DMS53 (cell line): ENCODE measurements at places on chromosomes 3 and 15.

DNA sequence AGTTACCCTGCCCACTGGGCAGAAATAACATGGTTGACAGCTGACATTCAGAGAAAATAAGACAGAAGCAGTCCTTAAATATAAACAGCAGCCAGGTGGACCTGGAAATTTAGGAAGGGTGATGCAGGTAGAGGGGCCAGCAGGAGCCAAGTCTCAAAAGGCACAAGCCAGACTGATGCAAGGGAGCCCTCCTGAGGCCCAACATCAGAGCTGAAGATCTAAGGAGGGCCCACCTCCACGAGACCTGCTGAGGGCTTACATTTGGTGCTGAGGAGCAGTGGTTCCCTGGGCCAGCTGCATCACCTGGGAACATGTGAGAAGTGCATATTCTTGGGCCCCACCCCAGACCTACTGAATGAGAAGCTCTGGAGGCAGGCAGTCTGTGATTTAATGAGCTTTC, 105.5 kb upstream of the TRIM42 start:
- DNase-seq = no peak

DNA sequence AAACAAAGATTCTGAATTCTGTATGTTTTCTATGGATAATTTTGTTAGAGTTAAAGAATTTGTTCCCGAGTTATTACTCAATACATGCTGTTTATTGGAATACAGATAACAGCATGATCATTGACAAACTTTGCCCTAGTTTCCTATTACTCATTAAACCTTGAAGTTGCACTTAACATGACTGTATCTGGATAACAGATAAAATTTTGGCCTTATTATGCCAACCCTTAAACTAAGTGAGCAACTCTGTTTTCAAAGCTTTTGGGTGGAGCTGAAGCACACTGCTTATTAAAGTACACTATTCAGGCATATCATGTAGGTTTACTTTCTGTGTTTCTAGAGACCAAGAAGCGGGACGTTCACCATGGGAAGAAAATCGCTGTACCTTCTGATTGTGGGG, at the start of gene AADAC:
AADAC (plus strand) TSS at position 318 of the 400 bp plus-strand sequence; CDS start at position 365, 47 bp downstream.
- no peak for DNase-seq

- no peak for DNase-seq
These were observed 69.3 kb downstream of the LRIG1 start for GRCh38 chr3:66431494-66431893.

DNA sequence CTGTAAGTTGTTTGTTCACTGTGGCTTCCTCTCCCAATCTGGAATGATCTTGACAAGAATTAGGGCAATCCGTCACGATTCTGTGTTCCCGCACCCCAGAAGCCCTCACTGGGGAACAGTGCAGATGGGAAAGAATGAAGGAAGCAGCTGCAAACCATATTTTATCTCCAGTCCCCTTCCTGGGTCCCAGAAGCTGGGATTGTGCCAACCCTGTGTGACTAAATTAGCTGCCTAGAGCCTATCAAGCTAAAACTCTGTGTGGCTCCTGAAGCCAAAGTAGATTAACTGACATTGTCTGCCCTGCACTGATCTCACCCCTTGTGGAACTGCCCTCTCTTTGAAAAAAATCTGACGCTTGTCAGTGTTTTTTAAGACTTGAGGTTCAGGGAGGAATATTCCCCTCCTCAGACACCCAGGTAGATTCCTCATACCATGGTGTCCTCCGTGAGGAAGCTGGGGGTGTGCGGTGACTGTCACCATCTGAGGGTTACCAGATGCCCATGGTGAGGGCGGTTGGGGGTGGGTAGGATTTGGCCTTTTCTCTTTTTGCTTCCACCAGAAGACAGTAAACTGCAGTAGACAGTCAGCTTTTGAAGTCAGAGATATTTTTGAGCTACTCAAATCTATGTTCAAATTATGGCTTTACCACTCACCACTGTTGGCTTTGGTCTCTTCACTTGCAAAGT, 358.3 kb upstream of the TPM1 start:
- no peak for DNase-seq

GRCh38 chr3:50441424-50442217, 61.8 kb downstream of the CACNA2D2 start:
- DNase-seq = no peak
